Stimulated activated CD4-positive, alpha-beta T cell treated with anti-CD3 and anti-CD28 coated beads, Interleukin-12 subunit alpha, Interleukin-12 subunit beta, amount 100 ng/mL, for 4 hours (primary cell): ENCODE measurements at places on chromosomes 12 and 14.

GRCh38 chr14:69635981-69636639, 24.7 kb downstream of the SUSD6 start:
- DNase-seq, result peak; percentile 40

DNA sequence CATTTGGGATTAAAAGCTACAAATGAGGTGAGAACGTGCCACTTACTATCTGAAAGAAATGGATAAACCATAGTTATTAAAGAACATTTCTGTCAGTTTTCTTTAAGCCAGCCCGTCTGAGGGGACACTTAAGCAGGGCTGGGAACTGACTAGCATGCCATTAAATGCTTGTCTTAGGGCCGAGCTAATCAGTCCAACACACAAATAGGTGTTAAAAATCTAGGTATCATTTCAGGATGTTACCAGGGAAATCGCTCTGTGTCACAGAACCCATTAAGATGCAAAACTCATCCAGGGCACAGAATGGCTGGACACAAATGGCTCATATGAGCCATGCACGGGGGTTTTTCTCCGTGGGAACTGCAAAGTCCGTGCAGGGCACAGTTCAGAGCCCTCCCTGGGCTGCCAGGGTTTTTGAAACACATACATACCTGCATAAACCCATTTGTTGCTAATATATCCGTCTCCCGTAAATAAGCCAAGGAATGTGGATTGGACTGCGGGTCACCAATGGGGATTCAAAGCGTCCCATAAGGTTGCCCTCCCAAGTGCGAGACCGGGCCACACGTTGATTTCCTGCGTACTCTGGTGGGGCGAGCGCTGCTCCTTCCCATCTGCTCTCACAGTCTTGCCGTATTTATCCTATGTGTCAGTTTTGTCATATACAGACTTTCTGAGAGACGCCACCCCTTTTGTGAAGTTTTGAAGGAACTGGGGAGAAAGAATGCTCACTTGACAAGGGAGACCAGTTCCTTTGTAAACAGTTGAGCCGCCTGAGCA, 5.4 kb upstream of the GSC start:
- no peak for DNase-seq

GRCh38 chr12:64532734-64533351, 77.5 kb upstream of the RASSF3 start:
- DNase-seq, result no peak

DNA sequence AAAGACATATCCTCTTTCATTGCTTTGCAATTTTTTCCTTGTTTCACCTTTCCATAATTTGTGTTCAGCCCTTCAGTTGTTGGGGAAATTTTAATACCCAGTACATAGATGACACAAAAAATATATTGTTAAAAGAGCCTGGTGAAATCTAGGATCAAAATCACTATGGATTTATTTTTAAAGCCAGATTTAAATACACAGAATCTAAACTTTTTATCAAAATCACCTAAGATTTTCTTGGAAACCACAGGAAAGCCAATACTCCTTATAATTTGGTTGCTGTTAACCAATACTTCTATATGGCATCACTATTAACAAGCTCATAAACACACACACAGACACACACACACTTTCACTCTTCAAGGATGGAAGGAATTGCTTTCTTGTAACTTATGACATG, at the start of gene TAS2R20:
TAS2R20 (minus strand) TSS at position 101 of the 400 bp plus-strand sequence. CDS start 429 bp downstream, outside the sequence.
- no peak for DNase-seq

DNA sequence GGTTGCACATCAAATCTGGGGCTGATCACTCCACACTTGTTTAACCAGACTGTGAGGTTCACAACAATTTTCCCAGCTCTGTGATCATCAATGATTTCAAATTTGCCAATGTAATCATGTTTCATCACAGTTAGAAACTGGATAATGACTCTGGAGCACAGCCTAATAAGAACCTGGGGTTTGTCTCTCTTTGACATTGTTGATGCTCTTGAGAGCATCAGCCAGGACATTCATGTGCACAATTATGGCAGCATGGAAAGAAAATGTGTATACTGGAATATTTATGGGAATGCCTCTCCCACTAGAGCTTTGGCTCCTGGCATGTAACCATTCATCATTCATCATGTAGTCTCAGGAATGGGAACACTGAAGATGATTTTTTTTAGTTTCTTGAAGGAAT, 47.0 kb downstream of the SIX1 start:
- no peak for DNase-seq

DNA sequence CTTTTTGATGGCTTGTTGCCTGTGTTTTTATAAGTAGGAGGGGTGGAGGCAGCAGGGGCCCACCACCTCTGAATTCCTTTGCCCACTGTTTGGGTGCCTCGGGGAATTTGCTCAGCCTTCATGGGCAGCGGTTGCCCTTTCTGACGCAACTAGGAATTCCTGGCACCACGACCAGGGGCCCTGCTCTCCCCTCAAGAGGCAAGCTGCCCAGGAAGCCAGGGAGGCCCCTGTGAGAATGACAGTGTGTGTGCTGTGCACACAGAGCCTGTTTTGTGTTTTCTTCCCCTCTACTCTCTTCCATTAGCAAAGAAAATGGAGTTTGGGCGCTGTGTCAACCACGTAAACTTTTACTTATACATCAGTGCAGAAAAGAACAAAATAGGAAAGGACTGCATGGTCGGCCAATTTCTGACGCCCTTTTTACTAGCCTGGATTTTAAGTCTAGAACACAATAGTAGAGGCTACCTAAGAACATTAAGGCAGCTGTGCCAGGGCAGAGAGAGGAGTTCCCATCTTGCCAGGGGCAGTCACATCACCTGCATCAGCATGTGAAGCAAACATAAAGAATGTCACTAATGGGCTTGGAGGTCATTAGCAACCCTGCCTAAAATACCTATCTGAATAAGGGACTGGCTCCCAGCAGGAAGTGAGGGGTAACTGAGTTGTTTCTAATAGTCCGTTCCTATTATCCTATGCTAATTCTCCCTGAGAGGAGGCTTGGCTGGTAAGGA, 17.9 kb upstream of the PTGR2 start:
- DNase-seq, result no peak

DNA sequence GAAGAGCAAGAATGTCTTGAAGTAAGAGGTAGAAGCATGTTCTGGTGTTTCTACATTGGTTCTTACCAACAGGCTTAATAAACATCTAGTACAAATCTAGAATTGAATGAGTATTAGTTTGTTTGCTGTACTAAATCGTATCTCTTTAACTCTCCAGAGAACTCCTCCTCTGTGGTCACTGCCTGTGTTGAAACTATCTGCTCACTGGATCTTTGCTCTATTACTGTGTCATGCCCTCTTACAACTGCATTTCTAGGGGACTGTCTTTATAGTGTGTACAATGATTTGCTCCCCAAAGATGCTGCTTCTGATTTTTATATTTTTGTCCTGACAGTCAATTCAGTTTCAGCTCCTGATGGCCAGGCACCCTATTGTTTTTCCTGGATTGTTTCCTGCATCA, 50.1 kb upstream of the E2F7 start:
- DNase-seq, result no peak
